NCI-H2107 (cell line): ENCODE measurements at places on chromosomes 4 and X.

- peak; percentile 31 for DNase-seq
Observed at GRCh38 chr4:99586322-99586721, 11.7 kb downstream of the MTTP start.

GRCh38 chr4:13534344-13535063 lies 9.8 kb downstream of the NKX3-2 start:
- DNase-seq: no peak

- no peak for DNase-seq
Observed at GRCh38 chr4:42628740-42629139, 28.2 kb downstream of the ATP8A1 start.

DNA sequence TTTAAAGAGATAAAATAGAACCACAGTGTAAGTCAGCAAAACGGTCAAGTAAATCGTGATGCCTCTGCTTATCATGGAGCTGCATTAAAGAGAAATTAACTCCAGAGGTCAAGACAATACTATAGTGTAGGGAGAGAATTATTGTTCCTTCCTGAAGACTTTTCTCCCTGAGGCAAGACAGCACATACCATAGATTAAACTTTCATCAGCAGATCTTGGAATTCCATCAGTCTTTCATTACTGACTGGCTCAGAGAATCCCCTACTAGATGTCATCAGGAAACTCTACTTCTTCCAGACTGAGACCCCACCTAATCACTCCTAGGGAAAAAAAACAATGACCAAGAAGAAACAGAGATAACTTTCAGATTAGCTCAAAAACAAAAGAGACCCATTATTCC lies 131.3 kb downstream of the NSUN7 start:
- no peak for DNase-seq

DNA sequence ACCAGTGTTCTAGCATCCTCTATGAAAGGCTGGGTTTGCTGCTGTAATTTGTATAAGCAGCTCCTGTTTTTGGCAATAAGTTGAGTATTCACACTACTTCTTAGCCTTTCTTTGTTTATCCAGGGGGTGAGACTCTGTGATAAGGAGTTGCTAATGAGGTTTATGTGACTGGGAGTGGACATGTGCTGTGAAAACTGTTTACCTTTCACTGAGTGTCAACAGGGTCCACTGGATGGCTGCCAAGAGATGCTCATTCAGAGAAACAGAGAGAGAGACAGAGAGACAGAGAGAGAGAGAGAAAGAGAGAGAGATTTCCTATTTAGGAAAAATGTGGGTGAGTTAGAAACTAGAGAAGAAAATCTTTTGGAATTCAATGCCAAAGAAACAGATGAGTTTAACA lies 233.9 kb downstream of the CHIC2 start:
- no peak for DNase-seq

- DNase-seq: no peak
Observed at GRCh38 chr4:6811165-6811564, 28.6 kb downstream of the KIAA0232 start.

- DNase-seq: no peak
Observed at GRCh38 chr4:93002240-93002639, 698.5 kb downstream of the GRID2 start.

DNA sequence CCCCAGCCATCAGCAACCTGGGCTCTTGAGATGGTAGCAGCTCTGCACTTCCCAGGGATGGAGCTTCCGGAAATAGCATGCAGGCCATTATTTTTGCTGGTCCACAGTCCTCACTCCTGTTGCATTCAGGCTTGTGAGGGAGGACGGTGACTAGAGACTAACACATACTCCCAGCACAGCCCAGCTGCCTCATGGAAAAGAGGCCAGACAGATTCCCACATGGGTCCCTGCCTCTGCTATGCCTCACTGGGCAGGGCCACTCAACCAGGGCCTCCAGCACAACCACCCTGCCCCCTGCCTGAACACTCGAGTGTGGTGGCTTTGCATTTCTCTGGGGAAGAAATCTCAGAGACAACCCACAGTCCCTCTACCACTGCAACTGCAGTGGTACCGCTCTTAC lies 1195.1 kb downstream of the PCDH18 start:
- no peak for DNase-seq

- DNase-seq: no peak
Observed at GRCh38 chr4:156390599-156391324, 437.1 kb upstream of the CTSO start.

DNA sequence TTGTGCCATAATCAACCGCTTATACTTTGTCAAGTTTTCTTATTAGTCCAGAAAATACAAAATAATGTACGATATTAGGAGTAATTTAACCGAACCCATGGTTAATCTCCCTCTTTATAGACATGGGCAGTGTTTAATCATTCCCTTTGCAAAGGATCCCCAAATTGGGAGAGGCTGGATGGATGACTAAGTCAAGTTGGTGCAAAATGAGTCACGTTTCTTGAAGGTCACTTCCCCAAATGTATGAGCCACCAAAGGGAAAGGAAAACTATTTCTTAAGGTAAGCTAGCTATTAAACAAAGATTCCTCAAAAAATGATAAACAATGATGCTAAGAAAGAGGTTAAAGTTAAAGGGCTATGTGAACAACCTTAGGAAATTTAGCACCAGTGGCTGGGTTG lies 17.5 kb downstream of the MAML3 start:
- no peak for DNase-seq

DNA sequence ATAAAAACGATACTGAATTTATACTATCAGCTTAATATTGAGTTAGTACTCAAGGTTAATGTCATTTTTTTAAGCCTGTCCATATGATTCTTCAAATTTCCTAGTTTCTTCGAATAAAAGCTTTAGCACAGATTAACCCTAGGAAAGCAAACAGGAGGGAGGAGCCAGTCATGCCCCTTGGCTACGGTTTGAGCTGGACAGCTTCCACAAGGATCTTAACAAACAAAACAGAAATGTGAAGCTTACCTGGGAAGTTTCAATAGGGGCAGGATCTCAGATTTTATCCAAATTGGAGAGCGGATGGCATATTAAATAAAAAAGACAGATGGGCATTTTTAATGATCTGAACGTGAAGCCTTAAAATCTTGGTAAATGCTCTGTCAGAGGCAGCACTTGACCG lies 2.3 kb downstream of the NWD2 start:
- DNase-seq: no peak

- DNase-seq: peak; percentile 4
Observed at GRCh38 chrX:17082831-17083230, 136.4 kb downstream of the REPS2 start.

DNA sequence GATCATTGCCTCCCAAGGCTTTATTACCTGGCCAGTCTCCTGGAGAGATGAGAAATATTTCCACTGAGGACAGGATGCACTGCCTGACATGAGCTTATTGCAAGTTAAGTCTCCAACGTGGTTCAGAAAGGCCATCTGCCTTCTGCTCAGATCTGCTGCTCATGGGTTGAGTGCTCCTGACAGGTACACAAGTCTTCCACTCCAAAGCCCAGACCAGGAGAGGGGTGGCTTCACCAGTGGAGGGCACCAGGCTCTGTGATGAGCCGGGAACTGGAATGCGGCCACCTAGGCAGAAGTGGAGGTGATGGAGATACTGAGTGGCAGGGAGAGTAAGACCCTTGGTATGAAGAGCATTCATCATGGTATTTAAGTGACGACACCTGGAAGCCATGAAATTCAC lies 79.5 kb upstream of the IRF2 start:
- DNase-seq: no peak

- no peak for DNase-seq
Observed at GRCh38 chr4:14023896-14024295, 396.4 kb upstream of the BOD1L1 start.

DNA sequence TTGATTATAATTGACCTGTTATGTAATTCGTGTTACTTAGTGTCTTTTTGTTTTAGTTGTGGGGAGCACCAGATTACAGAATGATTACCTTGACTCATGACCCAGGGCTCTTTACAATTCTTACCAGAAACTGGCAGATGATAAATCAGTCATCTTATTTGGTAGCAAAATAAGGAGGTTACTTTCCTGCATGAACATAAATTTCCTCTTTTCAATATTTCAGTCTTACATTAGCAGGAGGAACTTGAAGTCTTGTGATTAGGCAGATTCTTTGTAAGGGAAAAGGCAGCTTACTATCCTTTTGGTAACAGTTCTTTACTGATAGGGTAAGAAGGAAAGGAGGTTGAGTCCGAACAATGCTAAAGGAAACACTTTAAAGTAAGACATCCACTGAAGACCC lies 26.0 kb upstream of the SLC25A5 start:
- DNase-seq: no peak

DNA sequence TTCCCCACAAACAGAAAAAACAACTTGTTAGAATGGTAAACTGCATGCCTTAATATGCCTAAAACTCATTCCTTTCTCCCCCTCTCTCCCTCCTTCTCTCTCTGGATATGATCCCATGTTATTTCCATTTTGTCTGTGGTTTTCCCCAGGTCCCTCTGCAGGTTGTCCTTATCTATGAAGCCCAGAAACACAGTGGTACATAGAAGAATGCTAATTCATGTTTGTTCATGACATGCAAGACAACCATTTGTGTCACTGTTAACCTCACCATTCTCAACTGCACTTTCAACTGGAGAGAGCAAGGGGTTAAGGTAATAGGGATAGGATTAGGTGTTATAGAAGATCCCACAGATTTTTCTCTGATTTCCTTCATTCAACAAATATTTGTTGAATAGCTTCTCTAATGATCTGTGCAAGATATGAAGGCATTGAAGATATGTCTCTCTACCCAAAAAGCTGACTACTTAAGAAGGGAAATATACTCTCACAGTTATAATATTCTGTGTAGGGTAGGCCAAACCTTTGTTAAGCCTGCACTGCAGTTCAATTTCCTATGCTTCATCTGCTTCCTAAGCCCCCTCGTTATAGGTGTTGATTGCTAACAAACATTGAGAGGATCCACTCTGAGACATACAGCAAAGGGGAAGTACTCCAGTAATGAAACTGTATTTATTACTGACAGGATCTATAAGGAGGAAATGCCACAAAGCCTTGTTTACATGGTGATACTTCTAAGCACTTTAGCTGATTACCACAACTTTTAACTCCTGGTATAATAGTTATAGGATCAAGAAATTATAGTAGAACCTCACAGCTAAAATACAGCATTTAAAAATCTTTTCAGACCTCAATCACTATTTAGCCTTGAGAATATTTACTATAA lies 96.1 kb downstream of the FRYL start:
- no peak for DNase-seq

DNA sequence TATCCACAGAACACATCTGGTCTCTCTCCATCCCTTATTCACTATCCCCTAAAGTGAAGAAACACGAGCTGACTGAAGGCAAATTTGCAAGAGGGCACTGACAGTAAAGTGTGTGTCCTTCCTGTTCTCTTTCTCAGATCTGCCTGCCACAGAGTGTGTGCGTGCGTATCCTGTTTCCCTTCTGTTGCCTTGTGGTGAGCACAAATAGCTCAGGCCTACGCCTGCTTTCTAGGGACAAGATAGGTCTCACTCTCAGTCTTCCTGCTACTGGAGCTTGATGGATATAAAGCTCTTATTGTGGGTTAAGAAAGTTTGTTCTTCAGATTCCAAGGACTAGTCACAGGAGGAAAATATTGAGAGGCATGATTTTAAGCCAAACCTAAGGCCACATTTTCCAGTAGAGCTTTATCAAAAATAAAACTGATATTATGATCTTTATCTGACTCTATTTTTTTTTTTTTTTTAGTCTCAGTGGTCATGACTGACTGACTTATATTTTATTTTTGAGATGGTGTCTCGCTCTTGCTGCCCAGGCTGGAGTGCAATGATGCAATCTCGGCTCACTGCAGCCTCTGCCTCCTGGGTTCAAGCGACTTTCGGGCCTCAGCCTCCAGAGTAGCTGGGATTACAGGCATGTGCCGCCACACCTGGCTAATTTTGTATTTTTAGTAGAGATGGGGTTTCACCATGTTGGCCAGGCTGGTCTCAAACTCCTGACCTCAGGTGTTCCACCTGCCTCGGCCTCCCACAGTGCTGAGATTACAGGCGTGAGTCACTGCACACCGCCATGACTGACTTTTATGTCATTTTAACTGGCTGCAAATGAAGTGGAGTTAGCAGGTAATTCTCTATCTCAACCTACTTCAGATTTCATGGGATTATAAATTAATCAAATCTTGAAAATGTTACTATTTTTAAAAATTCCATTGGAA lies 140.3 kb upstream of the SH3RF1 start:
- no peak for DNase-seq

- DNase-seq: no peak
Observed at GRCh38 chrX:9337046-9337445, 127.8 kb upstream of the TBL1X start.

DNA sequence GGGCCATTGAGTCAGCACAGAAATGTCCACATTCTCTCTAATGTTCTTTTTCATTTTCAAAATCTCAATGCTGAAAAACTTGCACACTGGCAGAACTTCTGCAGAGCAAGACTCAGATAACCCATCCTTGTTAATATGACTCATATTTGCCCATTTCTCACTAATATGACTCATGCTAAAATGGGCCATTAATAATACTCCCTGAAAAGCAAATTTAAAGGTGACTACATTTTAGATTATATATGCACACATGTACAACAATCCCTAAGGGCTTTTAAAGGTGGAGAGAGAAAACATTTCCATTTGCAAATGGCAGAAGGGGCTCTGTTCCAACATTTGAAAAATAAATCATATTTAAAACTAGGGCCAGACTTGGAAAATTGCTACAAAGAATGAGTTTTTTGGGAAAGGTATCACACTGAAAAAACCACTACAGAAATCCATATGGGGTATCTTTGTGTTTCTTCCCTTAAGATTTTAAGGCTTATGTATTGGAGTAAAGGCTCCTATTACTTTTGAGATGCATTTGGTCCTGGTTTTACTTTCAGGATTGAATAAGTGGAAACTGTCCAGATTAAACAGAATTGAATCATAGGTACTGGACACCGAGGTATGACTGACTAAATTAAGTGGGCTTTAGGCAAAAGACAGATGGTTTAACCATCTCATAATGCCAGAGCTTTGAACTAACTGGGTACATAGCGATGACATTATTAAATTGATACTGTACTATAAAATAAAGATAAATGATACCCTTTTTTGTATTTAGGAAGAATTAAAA lies 30.0 kb downstream of the TLR2 start:
- no peak for DNase-seq
